Astrocyte (in vitro differentiated cells and primary cell): ENCODE measurements at places on chromosomes 6 and 20. TPM values are rescaled to one million over a fixed set of nuclear protein-coding genes. Genes with fewer than 3 reads are reported as not detected.

The NKX2-2 gene
- total RNA-seq, result not detected in 2 replicates

The RIPPLY2 gene
- not detected in 2 replicates for total RNA-seq

GRCh38 chr6:167578371-167578901, 248.3 kb upstream of the AFDN start:
- DNase-seq, result no peak
- H3K4me1 ChIP-seq, result no peaks in the 10 kb centered on the region
- peaks cover 2% of the 10 kb centered on the region for H3K27me3 ChIP-seq
- H3K36me3 ChIP-seq, result no peaks in the 10 kb centered on the region

DNA sequence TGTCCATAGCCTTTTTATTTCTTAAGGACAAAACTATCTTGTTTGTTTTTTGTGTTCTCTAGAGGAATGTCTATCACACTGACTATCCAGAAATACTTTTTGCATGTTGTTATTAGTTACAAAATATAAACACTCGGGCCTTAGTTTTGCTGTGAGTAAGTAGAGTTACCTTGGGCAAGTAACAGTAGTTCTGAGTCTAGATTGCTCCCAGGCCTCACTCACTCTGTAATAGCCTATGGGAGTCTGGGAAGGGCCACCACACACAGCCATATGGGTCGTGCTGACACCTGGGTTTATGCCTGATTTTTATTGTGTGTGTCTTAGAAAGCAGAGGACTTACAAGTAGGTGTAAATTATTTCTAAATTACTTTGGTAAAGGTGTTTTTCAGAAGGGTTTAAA, 185.8 kb downstream of the TMEM242 start:
- H3K4me1 ChIP-seq, result peaks cover 17% of the 10 kb centered on the region
- no peaks in the 10 kb centered on the region for H3K36me3 ChIP-seq
- no peak for DNase-seq
- no peak overlapping the region for H3K27ac ChIP-seq

DNA sequence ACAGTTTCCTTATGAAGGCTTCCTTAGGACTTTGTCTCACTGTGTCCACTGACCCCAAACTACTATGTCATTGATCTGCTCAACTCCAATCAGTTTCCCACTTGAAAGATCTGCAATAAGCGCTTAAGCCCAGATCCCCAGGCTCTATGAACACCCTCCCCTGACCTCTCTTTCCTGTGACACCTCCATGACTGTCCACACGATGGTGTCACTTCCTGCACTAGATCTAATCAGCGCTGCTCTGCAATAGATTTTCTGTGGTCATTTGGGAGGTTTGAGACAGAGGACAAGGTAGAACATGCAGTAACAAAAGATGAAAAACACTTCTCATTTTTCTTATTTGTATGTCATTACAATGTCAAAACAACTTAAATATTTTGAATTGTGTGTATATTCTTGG, 304.6 kb upstream of the AGPAT4 start:
- H3K36me3 ChIP-seq, result no peaks in the 10 kb centered on the region
- no peaks in the 10 kb centered on the region for H3K27me3 ChIP-seq
- no peak for DNase-seq
- no peak overlapping the region for H3K27ac ChIP-seq
- H3K4me1 ChIP-seq, result no peaks in the 10 kb centered on the region
- H3K4me3 ChIP-seq, result no peak overlapping the region
